Mesothelial cell of epicardium (in vitro differentiated cells): ENCODE measurements at places on chromosomes 7 and 10. TPM values are rescaled to one million over a fixed set of nuclear protein-coding genes. Genes with fewer than 3 reads are reported as not detected.

- peaks cover 7% of the 10 kb centered on the region for H3K4me1 ChIP-seq
- H3K27ac ChIP-seq: no peak overlapping the region
- DNase-seq: no peak
- peaks cover 4% of the 10 kb centered on the region for H3K27me3 ChIP-seq
- H3K4me3 ChIP-seq: no peak overlapping the region
These were observed 111.1 kb downstream of the FZD1 start for GRCh38 chr7:91375378-91375777.

The SHTN1 gene
- total RNA-seq: 38.6 to 41.2 TPM (median 38.7 TPM) in 3 replicates

GRCh38 chr7:96452146-96452545 is 130.2 kb upstream of the SLC25A13 start:
- H3K4me3 ChIP-seq: no peak overlapping the region
- H3K27ac ChIP-seq: no peak overlapping the region
- DNase-seq: no peak
- no peaks in the 10 kb centered on the region for H3K36me3 ChIP-seq
- no peaks in the 10 kb centered on the region for H3K4me1 ChIP-seq

DNA sequence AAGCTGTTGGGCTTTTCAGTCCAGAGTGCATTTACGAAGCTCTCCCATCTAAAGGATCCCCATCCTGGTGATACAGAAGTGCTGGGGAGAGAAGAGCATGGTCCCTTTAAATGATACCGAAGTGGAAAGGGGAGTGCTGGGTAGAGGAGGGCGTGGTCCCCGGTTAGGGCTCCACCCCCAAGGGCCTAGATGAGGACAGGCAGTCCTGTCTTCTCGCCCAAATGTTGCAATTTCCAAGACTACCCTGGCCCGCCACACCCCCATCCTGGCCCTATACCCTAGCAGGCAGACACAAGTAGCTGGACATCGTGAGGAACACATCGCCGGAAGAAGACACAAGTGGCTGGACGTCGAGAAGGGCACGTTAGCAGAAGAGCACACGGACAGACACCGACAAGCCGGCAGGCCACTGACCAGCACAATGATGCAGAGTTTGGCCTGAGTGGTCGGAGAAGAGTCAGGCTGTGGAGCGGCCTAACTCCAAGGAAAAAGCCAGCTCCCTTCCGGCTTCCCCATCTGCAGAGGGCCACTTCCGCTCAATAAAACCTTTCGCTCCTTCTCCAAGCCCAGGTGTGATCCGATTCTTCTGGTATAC is 439.5 kb upstream of the NRP1 start:
- H3K4me3 ChIP-seq: no peak overlapping the region
- peaks cover 17% of the 10 kb centered on the region for H3K4me1 ChIP-seq

The AKR1D1 gene
- not detected in 3 replicates for total RNA-seq

DNA sequence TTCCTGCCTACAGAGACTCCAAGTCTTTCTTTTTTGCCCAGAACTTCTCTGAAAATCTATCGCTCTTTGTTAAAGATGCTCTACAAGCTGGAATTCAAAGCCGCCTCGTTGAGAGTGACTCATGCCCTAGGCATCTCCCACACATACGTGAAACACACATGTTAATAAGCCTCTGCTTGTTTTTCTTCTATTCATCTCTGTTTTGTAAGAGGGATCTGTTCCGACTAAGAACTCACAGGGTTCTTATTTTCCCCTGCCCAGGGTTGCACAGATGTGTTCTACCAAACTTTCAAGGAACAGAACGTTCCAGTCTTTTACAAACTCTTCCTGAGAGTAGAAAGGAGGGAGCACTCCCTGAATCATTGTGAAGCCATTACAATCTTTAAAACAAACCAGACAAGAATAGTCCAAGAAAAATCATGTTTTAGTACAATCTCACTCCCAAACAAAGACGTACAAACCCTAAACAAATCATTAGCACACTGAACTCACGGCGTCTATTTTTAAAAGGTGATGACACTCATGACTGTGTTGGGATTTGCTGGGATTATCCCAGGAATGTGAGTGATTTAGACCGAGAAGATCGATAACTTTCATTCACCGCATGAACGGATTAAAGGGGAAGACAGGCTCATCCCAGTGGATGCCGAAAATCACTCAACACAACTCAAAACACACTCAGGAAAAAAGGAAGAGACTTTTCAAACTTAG is 55.3 kb upstream of the INPP5A start:
- peaks cover 21% of the 10 kb centered on the region for H3K4me1 ChIP-seq
- H3K27ac ChIP-seq: peak overlapping the region; percentile 96
- H3K4me3 ChIP-seq: no peak overlapping the region
- no peaks in the 10 kb centered on the region for H3K27me3 ChIP-seq

The IFIT2 gene
- 2.3 to 3.6 TPM (median 2.9 TPM) in 3 replicates for total RNA-seq

DNA sequence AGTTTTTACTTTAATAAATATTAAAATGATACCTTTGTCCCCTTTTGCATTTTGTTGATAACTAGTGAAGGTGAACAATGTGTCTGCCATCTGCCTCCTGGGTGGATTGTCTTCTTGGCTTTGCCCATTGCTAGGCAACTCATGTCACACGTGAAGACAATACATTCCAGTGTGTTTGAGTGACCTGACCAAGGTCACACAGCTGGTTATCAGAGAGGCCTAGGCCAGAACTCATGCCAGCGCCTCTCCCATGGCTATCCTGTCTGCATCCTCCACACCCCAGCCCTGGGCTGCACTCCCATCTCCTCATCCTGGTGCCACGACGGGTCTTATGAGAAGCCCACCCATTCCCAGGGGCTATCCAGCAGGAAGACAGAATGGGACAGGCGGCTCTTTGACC is 108.7 kb downstream of the PLCE1 start:
- DNase-seq: no peak
- peaks cover 12% of the 10 kb centered on the region for H3K4me1 ChIP-seq
- no peaks in the 10 kb centered on the region for H3K36me3 ChIP-seq

GRCh38 chr7:100396421-100396982 is 23.2 kb downstream of the PILRA start:
- no peak for DNase-seq
- peaks cover 2% of the 10 kb centered on the region for H3K4me1 ChIP-seq
- no peaks in the 10 kb centered on the region for H3K36me3 ChIP-seq
- no peak overlapping the region for H3K27ac ChIP-seq

DNA sequence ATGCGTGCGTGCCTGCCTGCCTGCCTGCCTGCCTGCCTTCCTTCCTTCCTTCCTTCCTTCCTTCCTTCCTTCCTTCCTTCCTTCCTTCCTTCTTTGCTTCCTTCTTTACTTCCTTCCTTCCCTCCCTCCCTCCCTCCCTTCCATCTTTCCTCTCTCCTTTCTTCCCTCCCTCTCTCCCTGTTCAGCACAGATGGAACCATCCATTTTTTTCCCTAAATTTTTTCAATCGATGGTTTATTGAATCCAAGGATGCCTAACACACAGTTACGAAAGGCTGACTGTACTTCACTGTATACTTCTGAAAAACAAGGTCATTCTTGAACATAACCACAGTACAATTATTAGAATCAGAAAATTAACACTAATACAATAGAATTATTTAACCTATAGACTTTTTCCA is 53.8 kb downstream of the ABCA13 start:
- DNase-seq: no peak
- H3K4me1 ChIP-seq: no peaks in the 10 kb centered on the region
- peaks cover 9% of the 10 kb centered on the region for H3K27me3 ChIP-seq
- no peak overlapping the region for H3K27ac ChIP-seq
- H3K4me3 ChIP-seq: no peak overlapping the region
- no peaks in the 10 kb centered on the region for H3K36me3 ChIP-seq

DNA sequence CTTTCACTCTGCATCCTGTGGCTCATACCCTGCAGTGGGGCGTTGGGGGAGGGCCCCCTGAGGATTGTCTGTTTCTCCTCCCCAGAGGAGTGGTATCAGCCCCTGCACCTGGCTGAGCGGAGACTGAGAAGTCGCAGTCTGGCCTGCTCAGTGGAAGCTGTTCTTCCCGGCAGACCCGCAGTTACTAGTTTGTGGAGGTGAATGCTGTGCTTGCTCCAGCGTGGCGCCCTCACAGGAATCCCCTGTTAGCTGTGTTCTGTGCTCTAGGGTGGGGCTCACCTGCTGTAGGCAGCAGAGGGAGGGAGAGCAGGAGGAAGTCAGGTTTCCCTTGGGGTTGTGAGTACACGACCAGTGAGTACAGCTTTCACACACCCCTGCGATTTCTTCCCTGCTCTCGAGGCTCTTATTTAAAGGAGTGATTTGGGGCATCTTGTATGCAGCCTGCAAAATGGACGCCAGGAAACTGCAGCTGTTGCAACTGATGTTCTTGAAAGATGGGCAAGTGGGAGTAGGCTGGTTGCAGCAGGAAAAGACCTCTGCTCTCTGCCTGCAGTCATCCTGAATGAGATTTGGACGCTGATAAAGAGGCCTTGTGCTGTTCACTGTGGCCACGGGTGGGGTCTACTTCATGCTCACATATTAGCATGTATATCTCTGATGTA is 66.4 kb downstream of the HK1 start:
- DNase-seq: no peak
- H3K4me3 ChIP-seq: no peak overlapping the region
- H3K27ac ChIP-seq: no peak overlapping the region
- no peaks in the 10 kb centered on the region for H3K27me3 ChIP-seq

DNA sequence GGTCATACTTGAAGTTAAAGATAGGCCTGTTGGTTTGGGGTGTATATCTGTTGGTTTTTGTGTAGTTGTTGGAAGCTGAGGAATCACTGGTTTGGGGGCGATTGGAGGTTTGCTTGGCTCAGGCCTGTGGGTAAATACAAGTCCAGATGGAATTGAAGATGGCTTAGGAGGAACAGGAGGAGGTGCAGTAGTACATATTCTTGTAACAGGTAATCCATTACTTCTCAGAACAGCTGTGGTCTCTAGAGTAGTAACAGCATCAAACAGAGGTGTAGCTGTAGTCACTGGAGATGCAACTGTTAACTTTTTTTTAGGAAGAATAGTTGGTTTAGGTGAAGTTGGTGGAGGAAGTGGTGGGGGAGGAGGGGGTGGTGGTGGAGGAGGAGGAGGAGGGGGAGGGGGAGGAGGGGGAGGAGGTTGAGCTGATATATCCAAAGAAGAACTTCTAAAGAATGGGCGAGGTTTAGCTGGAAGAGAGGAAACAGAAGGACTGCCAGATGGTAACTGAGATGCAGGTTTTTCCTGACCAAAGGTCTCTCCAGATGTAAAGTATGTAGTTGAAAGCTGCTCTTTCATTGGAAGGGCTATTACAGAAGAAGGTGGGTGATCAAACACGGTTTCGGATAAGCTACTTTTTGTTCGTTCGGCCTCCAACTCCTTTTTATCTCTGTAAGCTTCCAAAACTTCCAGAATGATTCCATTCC is 209.2 kb downstream of the PCLO start:
- no peak for DNase-seq
- no peaks in the 10 kb centered on the region for H3K4me1 ChIP-seq
- H3K4me3 ChIP-seq: no peak overlapping the region

The HEPACAM2 gene
- total RNA-seq: not detected in 3 replicates

DNA sequence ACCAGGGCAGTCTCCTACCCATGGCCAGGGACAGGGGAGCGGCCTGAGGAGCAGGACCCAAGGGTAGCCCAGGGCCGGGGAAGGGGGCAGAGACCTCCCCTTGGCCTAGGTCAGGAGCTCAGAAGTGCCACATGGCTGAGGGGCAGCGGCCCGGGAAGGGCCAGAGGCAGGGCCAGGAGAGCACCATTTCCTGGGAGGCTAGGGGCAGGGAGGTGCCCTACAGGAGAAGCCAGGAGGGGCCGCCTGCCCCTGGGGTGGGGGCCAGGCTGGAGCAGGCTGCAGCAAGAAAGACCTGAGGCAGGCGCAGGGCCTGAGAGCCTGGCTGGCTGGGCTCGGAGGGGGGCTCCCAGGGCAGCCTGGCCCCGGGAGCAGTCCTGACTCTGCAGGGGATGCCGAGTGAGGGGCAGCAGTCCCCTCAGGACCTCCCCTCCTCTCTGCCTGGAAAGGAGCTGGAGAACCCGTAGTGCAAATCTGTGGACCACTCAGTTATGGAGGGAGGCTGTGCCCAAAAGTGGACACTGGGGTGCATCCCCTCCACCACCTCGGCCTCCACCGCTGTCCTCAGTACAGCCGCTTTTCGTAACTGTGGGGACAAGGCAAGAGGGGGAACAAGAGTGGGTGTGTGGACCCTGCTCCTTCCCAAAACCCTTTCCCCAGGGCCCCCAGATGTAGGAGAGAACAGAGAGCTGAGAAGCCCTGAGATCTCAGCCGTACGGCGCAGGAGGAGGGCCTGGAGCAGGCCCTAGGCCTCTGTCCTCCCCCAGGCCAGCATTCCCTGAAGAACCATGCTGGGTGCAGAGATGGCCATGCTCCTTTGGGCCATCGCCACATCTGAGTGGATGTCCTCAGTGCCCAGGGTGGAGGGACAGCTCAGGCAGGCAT is 17.1 kb downstream of the IMPDH1 start:
- H3K36me3 ChIP-seq: peaks cover 9% of the 10 kb centered on the region
- no peak overlapping the region for H3K27ac ChIP-seq
- H3K27me3 ChIP-seq: peaks cover 5% of the 10 kb centered on the region
- DNase-seq: no peak
- no peak overlapping the region for H3K4me3 ChIP-seq

The WEE2 gene
- 0.09 TPM in 1 of 3 replicates, not detected in the others for total RNA-seq

DNA sequence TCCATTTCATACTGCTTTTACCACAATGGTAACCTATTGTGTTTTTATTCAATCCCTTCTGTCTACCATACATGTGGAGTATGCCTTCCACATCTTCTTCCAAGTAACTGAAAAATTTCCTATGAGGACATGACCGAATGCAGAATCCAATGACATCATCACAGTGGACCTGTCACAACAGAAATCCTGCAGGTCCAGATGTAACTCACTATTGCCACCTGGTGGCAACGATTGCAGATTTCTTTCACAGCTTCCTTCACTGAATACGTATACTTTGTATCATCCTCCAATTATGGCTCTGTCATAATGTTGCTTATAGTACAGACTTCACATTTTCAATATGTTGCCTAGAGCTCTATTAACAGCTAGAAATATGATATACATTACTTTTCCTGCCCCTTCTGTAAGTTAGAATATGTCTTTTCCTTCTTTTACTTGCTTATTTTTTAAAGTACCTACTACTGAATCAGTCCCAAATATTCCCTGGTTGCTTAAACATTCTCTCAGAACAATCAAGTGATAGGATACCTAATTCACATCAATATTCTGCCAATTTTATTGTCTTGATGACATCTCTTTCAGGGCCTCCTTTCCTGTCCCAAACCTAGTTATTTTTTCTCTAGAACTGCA is 45.4 kb downstream of the SLC13A1 start:
- no peak overlapping the region for H3K27ac ChIP-seq
- no peak overlapping the region for H3K4me3 ChIP-seq
- no peaks in the 10 kb centered on the region for H3K4me1 ChIP-seq
- no peaks in the 10 kb centered on the region for H3K27me3 ChIP-seq
- DNase-seq: peak; percentile 40
- H3K36me3 ChIP-seq: no peaks in the 10 kb centered on the region

The SLC26A3 gene
- total RNA-seq: not detected in 3 replicates

DNA sequence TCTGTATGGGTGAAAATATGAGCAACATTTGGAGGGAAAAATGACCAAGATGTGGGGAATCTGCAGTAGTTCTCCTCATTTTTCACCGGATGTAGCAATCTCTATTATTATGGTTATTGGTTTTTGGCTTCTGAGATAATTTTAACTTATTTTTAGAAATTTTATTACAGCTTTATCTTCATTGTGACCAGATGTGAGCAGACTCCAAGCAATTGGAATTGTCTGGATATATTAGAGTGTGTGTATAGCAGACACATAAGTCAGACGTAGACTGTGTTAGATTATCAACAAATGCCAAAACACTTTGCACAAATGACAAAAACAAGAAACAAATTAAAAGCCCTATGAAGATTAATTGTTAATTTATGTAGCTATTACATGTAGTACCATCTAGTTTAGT is 249.1 kb downstream of the DNAJB9 start:
- no peak overlapping the region for H3K27ac ChIP-seq
- no peak overlapping the region for H3K4me3 ChIP-seq
- DNase-seq: no peak
- peaks cover 2% of the 10 kb centered on the region for H3K27me3 ChIP-seq

The GALNT17 gene
- total RNA-seq: 2.7 to 3.2 TPM (median 2.9 TPM) in 3 replicates
